ENCODE measurements at places on chromosomes 2 and 18. TPM values are rescaled to one million over a fixed set of nuclear protein-coding genes. Genes with fewer than 3 reads are reported as not detected.

DCDC2C gene
- 0.27 TPM for total RNA-seq

DLX1 gene
- total RNA-seq, result 0.51 TPM

MAP2 gene
- 59.7 TPM for total RNA-seq

POTEC gene
- total RNA-seq, result not detected

STEAP3 gene
- total RNA-seq, result 8.0 TPM

SIGLEC15 gene
- 1.2 TPM for total RNA-seq

RNPEPL1 gene
- 42.9 TPM for total RNA-seq

MOGAT1 gene
- not detected for total RNA-seq

ZNF24 gene
- 44.3 TPM for total RNA-seq

MC4R gene
- total RNA-seq, result not detected

EIF5B gene
- 57.9 TPM for total RNA-seq

GPAT2 gene
- 4.8 TPM for total RNA-seq

IL37 gene
- not detected for total RNA-seq

HMSD gene
- 0.16 TPM for total RNA-seq

CTDP1 gene
- 18.5 TPM for total RNA-seq

PTPRN gene
- not detected for total RNA-seq

MAB21L4 gene
- total RNA-seq, result not detected

LIMS2 gene
- 248 TPM for total RNA-seq

DNA sequence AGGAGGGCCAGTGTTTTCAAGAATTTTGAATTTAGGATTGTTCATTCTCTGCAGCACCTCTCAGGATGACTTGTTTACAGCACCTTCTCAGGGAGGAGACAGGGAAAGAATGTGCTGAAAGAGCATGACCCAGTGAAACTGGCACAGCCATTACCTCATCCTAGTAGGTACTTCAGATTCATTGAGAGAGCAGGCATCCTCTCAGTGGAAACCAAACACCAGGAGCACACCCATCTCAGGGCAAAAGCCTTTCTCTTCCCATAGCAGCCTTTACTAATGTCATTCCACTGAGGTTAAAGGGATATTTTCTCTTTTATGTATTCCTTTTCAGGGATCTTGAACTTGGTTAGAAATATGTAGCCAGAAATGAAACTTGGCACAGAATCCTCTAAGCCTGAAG is 2.6 kb downstream of the MAP2 start:
- DNase-seq, result no peak

GRCh38 chr2:37566517-37566981 is 104.9 kb downstream of the CDC42EP3 start:
- no peak for DNase-seq

GRCh38 chr2:97355887-97356286 is 233.8 kb downstream of the ANKRD36B start:
- no peak for DNase-seq

GRCh38 chr2:61415265-61415664 is 55.6 kb downstream of the USP34 start:
- DNase-seq, result no peak

DNA sequence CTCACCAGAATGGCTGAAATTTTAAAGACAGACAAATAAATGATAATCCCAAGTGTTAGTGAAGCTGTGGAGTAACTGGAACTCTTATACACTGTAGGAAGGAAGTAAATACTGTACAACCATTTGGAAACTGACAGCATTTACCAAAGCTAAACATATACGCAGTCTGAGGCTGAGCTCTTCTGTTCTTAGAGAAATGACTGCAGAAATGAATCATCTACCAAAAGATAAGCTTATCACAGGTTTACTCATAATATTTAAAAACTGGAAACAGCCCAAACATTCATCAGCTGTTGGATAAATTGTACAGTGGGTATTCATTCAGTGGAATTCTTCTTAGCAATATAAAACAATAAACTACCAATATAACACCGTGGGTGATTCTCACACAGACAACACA is 218.2 kb upstream of the RAB12 start:
- no peak for DNase-seq

- no peak for DNase-seq
These were observed 153.3 kb downstream of the TMEM182 start for GRCh38 chr2:102915128-102915527.

DNA sequence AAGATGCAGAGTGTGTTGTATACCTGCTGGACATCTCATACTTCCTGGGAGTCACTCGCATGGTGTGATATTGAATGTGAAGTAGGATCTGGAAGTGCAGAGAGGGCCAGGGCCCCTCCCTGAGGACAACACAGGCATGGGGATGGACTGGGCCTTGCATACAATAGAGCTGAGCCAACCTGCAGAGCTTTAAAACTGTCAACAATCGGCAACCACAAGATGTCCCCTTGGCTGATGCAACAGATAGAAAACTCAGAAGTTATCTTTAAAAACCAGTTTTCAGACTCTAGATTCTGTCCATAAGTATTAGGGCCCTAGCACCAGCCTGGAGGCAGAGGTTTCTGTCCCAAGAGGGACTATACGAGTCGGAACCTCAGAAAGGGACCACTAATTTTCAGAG is 19.7 kb downstream of the EVA1A start:
- DNase-seq, result no peak

DNA sequence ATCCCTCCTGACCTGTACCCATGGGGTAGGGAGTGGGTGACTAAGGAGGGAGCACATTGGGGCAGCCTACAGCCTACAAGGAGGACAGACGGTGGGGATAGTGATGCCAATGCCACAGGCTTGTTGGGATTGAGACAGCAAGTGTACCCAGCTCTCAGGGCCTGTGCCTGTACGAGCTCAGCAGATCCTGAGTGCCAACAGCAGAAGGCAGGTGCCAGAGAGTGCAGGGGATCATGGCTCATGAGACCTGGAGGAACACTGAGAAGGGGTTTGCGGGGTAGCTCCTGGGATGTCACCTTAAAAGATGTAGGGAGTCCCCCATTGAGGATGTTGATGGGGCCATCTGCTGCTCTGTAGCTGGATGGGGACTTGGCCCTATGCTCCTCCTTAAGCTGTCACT is 10.3 kb upstream of the SNED1 start:
- no peak for DNase-seq

- DNase-seq, result no peak
These were observed 50.0 kb downstream of the SLC8A1 start for GRCh38 chr2:40401896-40402295.

GRCh38 chr2:220674033-220674432 is 898.1 kb downstream of the EPHA4 start:
- DNase-seq, result no peak

- DNase-seq, result no peak
These were observed 21.5 kb upstream of the ZEB2 start for GRCh38 chr2:144541396-144541795.

DNA sequence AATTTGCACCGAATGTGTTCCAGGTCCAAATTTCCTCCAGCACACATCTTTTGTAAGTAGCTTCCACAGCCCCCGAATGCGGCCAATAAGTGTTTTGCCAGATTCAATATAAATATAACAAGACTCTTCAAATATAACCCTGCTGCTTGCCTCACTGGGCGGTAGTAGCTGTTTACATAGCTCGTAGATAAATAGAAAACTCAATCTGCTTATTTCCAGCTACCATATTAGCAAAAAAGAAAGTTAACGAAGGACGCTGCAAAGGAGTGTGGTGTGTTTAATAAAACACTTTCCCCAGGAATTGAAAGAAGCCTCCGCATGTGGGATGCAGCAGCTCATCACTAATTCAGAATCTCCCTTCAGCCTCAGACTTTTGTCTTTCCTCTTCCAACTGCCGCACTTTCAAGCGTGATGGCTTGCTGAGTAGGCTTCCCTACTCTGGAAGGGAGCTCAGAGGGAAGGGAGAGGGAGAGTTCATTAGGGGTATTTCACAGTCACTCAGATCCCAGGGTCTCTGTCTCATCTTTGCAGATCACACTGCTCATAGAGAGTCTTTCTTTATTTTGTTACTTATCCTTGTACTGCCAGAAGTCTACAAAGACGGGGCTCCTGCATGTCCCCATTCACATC is 367.0 kb downstream of the RND3 start:
- DNase-seq, result no peak

DNA sequence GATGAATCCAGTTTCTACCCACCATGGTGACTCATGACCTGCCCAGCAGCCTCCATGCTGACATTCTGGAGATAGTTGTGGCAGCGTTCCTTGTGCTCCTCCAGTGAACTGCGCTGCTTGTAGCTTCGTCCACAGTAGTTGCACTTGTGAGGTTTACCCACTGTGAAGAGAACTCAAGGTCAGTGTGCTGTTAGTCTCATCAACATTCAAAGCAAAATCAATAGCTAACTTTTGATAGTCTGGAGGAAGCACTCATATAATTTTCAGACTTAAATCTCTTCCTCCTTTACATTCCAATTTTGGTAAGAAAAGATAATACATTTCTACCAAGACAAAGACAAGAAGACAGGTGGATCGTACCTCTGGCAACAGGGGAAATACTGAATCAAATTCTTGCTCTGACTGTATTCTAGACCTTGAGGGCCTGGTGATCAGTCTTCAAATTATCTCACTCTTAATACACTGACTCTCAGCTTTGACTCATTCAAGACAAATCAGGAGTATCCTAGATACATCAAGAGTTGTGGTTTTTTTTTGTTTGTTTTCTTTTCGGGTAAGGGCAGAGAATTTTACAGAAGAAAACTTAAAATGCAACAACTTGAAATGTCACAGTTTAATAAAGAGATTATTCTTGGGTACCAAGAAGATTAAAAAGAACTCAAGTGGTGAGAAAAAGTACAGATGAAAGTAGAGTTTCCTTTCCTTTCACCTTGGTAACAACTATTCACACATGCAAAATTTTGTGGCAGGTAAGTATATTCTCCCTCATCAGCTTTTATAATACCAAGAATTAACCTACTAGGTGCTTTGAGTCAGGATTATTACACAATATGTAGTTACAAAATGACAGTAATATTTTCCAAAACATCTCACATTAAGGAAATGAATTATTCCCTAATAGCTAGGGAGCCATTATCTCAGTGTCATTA is 129.2 kb downstream of the IKZF2 start:
- no peak for DNase-seq

- DNase-seq, result no peak
These were observed 57.3 kb downstream of the GTF2A1L start for GRCh38 chr2:48674933-48675332.

DNA sequence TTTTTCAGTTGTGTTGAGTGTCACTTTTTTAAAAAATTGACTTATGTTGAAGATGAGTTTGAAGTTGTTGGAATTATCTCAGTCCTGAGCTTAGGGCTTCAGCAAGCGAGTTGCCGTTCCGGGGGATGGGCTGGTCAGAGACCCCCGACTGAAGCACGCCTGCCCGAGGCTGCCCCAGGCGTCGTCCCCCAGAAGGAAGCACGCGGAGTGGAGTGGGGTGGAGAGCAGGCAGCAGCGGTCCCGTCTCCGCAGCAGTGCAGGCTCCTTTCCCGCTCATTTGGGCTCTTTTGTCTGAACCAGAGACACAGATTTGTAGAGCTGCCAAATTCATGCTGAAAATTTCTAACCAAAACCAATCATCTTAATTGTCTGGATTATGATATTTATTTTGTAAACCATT is 33.7 kb downstream of the NFATC1 start:
- no peak for DNase-seq

GRCh38 chr2:218924757-218925156 is 34.7 kb upstream of the CDK5R2 start:
- no peak for DNase-seq

GRCh38 chr2:215218587-215219577 is 80.5 kb upstream of the ABCA12 start:
- DNase-seq, result no peak

- DNase-seq, result no peak
These were observed 48.8 kb downstream of the THNSL2 start for GRCh38 chr2:88218981-88219380.

- DNase-seq, result no peak
These were observed 77.4 kb downstream of the SLC4A3 start for GRCh38 chr2:219704878-219705277.

GRCh38 chr2:158043181-158043948 is 58.3 kb upstream of the UPP2 start:
- DNase-seq, result no peak

DNA sequence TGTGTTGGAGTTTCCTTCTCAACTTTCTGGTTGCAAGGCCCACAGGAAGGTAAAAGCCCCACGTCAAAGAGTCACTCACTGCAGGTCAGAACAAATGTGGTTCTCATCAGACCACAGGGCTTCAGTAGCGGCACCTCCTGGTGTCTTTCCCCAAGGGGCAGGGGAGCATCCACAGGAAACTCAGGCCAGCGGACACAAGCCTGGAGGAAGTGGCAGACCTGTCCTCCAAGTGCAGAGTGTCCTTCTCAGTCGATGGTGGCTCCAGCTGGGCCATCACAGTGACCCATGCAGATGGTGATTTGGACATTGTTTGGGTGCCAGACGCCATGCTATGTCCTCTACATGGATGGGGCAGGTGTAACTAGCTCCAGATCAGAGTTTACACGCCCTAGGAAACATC is 84.9 kb downstream of the ACKR3 start:
- no peak for DNase-seq

All from aorta (tissue), 5 donors.